Naive thymus-derived CD8-positive, alpha-beta T cell (primary cell): ENCODE measurements at places on chromosomes 5 and 9. TPM values are rescaled to one million over a fixed set of nuclear protein-coding genes. Genes with fewer than 3 reads are reported as not detected.

- no peak for DNase-seq
These were observed 393.7 kb downstream of the CDK5RAP2 start for GRCh38 chr9:120186276-120186675.

DNA sequence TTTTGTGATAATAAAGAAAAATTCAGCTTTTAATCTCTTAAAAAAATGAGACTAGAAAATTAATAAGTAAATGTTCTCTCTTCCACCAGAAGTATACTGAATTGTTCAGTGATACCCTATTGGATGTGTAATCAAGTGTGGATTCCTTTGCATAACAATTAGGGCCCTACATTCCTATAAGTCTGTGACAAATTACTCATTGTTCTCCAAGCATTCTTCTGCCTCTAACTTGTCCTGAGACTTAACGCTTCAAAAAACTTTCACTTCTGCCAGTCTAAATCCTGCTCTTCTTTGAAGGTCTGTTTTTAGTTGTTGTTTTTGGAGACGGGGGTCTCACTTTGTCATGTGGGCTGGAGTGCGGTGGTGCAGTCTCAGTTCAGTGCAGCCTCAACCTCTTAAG, 9.2 kb upstream of the DDX46 start:
- no peak for DNase-seq

- no peak for DNase-seq
These were observed 34.0 kb downstream of the PUM3 start for GRCh38 chr9:2809692-2810419.

DNA sequence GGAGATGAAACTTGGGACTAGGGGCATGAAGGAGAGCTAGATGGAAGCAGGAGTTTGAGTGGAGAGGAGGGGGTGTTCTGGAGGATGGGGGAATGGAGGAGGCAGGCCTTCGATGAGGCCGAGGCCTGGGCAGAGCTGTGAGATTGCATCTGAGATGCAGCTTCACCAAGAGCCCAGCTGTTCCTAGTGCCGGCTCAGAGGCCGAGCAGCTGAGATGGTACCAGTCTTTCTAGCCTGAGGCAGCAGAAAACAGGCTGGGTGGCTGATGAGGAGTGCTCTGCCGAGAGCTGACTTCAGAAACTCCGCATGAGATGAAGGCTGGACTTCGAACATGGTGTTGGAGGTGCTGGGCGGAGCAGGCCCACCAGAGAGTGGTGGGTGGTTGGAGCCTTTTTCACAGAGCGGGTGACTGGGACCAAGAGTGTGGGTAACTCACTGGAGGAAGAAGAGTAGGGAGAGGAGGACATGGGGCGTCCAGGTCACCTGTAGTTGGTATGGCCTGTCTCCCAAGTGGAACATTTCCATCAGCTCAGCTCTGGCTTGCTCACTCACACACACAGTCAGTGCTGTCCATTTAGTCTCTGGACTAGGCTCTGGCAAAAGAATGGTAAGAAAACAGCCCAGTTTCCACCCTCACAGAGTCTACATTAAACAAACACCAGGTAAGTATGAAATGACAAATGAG, 54.7 kb downstream of the TMOD1 start:
- no peak for DNase-seq

DNA sequence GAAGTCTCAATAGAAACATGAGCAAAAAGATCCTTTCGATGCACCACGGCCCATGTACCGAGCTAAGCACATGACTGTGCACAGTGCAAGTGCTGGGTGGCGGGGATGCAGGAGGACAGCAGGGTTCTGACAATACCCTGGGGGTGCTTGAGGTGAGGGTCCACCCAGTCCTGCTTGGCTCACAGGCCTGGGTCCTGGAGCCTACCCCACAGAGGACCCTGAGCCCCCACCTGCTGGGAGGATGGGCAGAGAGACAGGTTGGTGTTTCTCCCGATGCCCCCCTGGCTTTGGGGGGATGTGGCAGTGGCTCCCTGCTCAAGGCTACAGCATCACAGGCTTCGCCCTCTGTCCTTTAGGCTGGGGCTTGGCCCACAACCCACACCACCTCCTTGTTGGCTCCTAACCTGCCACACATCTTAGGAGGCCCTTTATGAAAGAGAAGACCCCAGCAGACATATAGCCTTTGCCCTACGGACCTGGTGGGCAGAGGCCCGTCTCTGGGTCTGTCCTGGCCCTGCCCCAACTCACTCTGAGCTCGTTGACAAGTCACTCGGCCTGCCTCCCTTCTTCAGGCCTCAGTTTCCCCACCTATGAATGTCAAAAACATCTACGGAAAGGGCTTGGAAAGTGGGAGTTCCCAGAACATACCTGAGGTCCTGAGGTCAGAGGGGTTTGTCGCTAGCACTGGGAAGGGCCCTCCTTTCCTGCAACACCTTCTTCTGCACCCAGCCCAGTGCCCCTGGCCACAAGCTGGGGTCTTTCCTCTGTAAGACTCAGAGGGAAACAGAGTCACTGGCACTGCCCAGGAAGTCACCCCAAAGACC, 50.3 kb downstream of the BARX1 start:
- DNase-seq, result no peak

DNA sequence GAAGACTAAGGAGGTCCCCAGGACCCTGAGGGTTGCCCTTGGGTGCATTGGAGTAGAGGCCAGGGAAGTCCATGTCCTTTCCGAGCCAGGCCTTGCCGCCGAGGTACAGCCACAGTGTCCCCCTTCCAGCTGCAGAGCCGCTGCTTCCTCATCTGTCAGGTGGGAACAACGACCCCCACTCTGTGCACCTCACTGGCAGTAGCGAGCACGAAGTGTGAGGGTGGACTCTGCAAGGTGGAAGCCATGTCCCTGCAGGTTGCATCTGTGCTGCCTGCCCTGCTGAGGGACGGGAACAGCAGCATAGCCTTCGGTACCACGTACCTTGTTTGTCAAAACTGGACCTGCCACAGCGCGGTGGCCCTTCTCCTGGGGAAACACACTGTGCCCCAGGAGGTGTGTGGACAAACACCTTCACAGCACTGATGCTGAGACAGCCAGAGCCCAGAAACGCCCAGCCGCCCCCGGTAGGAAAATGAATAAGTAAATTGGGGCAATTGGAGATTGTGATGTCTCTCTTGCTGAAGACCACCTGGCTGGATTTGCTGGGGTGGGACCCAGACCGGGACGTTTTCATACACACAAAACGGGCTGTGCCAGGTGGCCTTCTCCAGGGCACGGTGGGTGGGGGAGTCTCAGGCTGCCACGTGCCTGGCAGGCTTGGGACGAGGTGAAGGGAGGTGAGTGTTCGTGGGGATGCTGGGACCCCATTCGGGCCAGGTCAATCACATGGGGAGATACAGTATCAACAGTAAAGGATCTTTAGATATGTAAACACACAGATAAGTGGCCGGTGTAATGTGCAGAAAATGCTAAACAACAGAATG, 157.3 kb downstream of the RXRA start:
- DNase-seq, result no peak

The WNT8A gene
- not detected for polyA plus RNA-seq

DNA sequence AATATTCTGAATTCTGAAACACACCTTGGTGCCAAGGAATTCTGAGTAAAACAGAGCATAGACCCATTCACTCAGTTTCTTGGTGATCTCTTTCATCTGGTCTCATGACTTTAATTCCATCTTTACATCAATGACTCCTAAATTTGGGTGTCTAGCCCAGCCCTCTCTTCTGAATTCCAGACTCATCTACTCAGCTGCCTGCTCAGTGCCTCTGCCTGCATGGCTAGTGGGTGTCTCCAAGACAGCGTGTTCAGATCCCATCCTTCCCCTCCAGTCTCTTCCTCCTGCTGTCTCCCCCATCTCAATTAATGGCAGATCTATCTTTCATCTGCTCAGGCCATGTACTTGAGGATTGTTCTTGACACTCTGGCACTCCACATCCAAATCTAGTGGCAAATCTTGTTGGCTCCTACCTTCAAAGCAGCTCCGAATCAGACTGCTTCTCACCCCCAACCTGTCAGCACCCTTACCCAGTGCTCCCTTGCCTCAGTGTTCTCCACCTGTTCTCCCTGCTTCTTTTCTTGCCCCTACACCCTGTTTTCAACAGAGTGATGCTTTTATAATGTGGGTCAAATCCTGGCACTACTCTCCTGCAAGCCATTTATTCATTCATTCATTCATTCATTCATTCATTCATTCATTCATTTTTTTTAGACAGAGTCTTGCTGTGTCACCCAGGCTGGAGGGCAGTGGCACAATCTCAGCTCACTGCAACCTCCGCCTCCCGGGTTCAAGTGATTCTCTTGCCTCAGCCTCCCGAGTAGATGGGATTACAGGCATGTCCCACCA, 5.3 kb downstream of the CAVIN4 start:
- DNase-seq, result no peak

The CTSV gene
- not detected for polyA plus RNA-seq

- no peak for DNase-seq
These were observed 961.6 kb upstream of the CDH18 start for GRCh38 chr5:20949636-20950035.

DNA sequence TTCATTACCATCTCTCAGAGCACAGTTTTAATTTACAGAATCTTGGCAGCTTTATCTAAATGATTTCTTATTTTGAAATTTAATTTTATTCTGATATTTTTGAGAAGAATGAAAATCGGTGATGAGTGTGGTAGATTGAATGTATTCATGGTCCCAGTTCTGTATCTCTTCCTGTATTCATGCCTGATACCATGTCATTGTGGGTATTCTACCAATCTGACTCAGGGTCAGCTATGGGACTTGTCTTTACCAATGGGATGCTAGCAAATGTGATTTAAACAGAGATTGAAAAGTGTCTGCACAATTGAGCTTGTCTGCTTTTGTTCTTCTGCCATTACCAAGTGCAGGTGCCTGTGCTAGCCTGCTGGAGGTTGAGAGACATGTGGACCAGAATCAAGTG, 17.8 kb upstream of the ZNF618 start:
- no peak for DNase-seq

The COL27A1 gene
- not detected for polyA plus RNA-seq

DNA sequence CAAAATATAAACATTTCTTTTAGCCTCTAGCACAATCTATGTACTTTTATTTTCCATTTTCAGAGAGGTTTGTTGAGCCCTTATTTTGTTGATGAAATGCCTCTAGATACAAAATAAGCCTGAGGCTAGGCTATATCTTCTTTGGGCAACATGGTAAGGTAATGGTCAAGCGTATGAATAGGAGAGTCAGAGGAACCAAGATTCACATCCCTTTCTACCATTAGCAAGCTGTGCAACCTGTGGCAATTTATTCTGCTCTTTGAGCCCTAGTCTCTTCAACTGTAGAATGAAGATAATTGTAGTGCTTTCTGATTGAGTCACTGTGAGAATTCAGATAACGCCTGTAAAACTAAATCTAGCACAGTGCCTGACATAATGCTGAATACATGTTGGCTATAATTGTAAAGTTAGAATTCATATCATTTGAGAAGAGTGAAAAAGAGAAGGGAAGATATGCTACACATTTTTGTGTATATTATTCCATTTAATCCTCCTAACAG, 412.5 kb downstream of the CCDC171 start:
- DNase-seq, result no peak

DNA sequence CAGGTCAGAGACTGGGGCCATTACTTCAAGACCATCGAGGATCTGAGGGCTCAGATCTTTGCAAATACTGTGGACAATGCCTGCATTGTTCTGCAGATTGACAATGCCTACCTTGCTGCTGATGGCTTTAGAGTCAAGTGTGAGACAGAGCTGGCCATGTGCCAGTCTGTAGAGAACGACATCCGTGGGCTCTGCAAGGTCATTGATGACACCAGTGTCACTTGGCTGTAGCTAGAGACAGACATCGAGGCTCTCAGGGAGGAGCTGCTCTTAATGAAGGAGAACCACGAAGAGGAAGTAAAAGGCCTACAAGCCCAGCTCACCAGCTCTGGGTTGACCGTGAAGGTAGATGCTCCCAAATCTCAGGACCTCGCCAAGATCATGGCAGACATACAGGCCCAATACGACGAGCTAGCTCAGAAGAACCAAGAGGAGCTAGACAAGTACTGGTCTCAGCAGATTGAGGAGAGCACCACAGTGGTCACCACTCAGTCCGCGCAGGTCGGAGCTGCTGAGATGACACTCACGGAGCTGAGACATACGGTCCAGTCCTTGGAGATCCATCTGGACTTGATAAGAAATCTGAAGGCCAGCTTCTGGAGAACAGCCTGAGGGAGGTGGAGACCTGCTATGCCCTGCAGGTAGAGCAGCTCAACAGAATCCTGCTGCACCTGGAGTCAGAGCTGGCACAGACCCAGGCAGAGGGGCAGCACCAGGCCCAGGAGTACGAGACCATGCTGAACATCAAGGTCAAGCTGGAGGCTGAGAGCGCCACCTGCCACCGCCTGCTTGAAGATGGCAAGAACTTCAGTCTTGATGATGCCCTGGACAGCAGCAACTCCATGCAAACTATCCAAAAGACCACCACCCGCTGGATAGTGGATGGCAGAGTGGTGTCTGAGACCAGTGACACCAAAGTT, 9.3 kb downstream of the NIPBL start:
- DNase-seq, result no peak

GRCh38 chr5:158265346-158265745, 406.4 kb upstream of the CLINT1 start:
- no peak for DNase-seq

The DNLZ gene
- 58.1 TPM for polyA plus RNA-seq

- DNase-seq, result no peak
These were observed 39.9 kb downstream of the DUSP1 start for GRCh38 chr5:172730981-172731679.

DNA sequence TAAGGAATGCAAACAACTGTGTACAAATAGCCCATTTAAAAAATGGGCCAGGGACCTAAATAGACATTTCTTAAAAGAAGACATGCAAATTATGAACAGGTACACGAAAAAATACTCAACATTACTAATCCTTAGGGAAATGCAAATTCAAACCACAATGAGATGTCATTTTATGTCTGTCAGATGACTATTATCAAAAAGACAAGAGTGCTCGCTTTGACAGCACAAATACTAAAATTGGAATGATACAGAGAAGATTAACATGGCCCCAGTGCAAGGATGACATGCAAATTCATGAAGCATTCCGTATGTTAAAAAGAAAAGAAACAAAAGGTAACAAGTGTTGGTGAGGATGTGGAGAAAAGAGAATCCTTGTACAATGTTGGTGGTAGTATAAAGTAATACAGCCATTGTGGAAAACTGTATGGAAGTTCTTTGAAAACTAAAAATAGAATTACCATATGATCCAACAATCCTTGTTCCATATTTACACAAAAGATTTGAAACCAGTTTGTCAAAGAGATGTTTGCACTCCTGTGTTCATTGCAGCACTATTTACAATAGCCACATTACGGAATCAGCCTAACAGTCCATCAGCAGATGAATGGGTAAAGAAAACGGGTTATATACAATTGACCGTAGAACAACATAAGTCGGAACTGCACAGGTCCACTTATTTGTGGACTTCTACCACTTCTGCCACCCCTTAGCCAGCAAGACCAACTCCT, 47.2 kb upstream of the PCAT7 start:
- DNase-seq, result no peak

GRCh38 chr5:154215571-154216325, 25.2 kb downstream of the GALNT10 start:
- no peak for DNase-seq

DNA sequence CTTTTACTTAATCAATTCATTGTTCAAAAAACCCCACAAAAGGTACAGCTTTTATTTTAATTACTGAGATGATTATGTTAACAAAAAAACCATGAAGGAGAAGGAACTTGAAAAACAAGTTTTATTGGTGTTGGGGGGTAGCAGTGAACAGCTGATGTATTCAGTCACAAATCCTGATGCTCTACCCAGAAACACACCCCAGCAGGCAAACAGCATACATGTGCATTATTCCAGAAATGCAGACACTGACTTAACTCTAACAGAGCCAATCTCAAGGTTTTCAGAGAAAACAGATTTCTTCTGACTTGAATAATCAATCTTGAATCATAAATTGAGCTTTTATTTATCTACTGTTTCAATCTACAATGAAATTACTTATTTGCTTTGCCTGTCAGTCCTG, 175.2 kb downstream of the ZSWIM6 start:
- no peak for DNase-seq

The SPATA31A6 gene
- not detected for polyA plus RNA-seq
